ENCODE measurements at places on chromosomes 2 and 18.

DNA sequence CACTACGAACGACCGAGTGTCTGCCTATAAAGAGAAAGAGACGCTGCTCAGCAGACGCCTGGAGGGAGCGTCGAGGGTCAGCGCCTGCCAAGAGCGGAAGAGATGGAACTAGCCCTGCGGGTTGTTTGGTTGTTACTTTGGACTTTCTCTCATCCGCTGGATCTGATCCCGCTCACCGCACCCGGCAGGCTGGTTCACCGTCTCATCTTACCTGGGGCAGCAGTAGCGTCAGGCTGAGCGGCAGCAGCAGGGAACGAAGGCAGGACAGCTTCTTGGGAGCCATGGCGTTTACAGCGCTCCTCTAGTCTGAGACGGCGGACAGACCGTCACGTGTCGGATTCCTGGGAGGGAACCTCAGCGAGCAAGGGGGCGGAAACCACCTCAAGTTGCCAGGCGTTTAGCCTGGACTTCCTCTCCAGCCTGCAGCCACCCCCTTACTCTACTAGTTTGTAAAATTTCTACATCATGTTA lies 1.9 kb downstream of the GLB1L start:
- DNase-seq, result no peak

DNA sequence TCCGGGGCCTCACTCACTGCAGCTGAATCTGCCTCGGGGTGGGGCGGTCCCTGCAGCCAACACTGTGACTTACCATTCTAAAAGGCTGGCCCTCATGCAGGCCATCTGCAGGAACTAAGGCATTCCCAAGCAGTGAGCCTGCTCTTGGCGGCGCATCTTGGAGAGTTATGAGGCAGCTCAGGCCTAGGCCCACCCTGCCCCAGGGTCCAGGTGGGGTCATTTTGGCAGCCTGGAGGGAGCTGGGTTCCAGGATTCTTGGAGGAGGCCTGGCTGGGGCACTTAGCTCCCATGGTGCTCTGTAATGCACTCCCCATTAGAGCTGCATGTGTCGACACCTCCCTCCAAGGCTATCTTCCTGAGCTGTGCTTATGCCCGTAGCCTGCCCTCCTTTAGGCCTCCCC lies 14.8 kb upstream of the BIN1 start:
- DNase-seq, result no peak

DNA sequence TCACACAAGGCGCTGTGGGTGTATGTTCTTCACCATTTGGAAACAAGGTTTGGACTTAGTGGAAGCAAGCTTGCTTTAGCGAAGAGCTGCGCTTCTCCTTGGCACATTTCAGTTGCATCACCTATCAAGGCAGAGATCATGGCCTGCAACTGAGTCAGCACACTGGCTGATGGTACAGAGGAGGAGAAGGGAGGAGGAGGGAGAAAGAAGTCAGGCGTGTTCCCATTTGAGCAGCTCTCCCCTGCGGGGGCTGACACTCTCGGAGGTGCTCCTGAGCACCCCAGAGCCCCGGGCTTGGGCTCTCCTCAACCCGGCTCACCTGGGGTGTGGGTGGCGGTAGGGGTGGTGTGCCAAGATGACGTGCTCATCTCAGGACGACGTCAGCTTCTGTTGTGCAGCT lies 6.0 kb upstream of the SERPINB5 start:
- DNase-seq, result no peak

DNA sequence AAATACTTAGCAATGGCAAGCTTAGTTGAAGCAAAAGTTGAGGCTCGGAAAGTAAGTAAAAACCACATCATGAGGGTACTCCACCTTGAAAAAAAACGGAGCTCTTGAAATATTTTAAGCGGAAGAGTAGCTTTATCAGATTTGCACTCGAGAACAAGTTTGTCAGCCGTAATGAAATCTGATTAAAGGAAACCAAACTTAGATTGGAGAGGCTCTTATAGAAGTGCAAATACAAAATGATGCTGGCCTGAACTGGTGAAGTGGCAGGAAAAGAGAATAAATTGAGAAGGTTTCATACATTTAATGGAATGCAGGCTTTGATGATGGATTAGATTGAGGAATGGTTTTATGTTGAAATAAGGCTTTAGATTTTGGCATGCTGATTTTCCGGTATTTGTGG lies 484.2 kb downstream of the PID1 start:
- DNase-seq, result no peak

GRCh38 chr18:54268751-54269150 lies 566 bp upstream of the POLI start:
- DNase-seq, result no peak

DNA sequence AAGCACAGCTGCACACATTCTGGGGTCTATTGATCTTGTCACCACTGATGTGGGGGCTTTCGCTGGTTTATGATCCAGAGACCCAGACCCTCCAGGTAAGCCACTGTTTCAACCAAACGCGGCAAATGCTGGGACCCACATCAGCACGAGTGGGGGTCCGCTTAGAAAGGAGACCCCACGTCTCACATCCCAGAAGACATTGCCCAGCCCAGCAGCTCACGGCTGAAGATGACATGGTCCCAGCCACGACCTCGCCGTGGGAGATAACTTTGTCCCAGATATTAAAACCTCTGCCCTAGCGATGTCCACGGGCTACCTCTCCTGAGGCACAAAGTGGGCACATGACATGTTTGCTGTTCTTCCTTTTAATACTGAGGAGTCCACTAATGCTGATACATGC lies 43.8 kb downstream of the LONRF2 start:
- no peak for DNase-seq

DNA sequence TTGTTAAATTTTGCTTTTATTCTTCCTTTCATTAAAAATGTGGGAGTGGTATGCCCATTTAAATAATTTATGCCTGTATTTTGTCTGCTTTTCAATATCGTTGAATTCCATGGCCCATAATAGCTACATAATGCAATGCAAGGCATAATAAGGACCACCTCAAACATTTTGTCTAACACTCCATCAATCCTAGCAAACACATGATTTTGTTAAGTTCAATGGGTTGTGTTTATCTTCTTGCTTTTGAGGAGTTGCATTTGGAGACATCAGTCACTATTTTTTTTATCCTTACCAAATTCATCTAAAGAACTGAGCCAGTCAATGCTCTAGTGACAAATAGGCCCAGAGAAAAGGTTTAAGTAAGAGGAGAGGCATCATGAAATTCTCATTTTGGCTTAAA lies 145.5 kb downstream of the ZNF385B start:
- no peak for DNase-seq

DNA sequence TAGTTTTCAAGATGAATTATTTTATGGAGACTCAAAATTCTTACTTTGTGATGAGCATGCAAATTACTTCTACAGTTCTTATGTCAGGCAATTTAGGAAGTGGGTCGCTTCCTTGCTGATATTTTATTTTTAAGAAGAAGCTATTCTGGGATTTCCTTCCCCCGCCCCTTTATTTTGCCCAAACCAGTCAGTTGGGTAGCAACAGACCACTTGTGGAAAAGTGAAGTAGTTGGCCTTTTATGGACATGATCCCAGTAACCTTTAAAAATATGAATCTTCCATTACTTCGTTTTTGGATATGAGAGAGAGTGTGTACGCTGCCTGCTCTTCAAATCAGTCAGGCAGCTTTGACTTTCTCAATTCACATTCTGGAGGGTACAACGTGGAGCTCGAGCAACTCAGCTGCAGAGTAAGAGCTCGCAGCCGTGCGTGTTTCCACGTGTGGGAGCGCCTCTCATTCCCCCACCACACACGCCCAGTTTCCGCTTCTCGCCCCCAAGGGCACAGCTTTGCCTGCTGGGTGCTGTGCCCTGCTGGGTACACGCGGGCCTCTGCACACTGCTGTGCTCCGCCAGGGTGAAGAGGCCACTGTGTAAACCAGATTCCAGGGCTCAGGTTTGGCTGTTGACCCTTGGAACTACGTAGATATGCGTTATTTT lies 92.6 kb downstream of the ITGB1BP1 start:
- DNase-seq, result no peak

GRCh38 chr2:134282629-134283400 lies 28.9 kb downstream of the MGAT5 start:
- DNase-seq, result no peak
